ENCODE measurements at places on chromosomes 2 and 18. TPM values are rescaled to one million over a fixed set of nuclear protein-coding genes. Genes with fewer than 3 reads are reported as not detected.

GRCh38 chr2:207148020-207148419 lies 17.7 kb downstream of the KLF7 start:
- DNase-seq, result no peak

DNA sequence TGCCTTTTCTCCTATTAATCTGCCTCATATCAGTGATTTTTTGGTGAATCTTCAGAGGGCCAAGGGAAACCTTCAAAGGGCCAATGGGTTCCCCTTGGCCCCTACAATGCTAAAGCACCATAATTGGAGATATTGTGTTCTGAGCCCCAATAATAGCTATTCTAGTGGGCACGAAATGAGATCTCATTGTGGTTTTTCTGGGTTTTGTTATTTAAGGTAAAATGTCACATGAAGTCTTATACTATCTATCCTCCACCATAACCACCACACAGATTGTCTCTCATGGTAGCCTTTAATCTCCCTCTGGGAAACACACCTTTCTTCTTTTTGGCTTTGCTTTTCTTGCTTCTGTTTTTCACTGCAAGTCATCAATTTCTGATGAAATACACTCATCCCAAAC lies 152.8 kb downstream of the B3GNT2 start:
- DNase-seq, result no peak

- DNase-seq, result no peak
Observed at GRCh38 chr2:200713704-200714064, 98.0 kb upstream of the BZW1 start.

- no peak for DNase-seq
Observed at GRCh38 chr2:168611896-168612650, 156.0 kb downstream of the CERS6 start.

GRCh38 chr2:134039912-134040581 lies 213.8 kb upstream of the MGAT5 start:
- no peak for DNase-seq

DNA sequence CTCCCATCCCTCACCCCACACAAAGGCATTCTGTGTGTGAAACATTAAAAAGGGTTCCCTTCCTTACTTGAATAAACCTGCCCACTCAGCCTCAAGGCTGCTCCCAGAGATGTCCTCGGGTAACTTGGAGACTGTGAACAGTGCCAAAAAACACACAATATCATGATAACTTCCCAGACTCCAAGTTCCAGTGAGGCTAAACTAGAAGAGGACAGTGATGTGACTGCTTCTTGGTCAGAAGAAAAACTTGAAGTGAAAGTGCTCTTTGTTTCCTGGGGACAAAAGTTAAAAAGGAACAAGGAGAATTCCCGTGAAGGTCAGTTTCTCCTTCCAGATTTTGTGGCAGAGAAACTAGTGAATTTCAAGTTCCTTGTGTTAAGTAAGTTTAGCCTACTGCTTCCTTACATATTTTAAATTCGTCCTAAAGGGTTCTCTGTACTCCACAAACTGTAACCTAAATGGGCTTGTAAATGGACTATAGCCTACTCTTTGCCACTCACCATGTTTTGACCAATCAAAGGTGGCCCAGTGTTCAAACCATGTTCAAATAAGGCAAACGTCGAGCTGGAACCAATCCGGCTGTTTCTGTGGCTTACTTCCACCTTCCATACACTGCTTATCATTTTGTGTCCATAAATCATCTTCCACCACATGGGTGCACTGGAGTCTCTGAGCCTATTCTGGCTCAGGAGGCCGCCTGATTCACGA lies 20.4 kb downstream of the TPRKB start:
- DNase-seq, result no peak

- no peak for DNase-seq
Observed at GRCh38 chr2:33709951-33710350, 110.9 kb upstream of the FAM98A start.

GRCh38 chr2:1893856-1894255 lies 149.5 kb upstream of the PXDN start:
- DNase-seq, result no peak

DNA sequence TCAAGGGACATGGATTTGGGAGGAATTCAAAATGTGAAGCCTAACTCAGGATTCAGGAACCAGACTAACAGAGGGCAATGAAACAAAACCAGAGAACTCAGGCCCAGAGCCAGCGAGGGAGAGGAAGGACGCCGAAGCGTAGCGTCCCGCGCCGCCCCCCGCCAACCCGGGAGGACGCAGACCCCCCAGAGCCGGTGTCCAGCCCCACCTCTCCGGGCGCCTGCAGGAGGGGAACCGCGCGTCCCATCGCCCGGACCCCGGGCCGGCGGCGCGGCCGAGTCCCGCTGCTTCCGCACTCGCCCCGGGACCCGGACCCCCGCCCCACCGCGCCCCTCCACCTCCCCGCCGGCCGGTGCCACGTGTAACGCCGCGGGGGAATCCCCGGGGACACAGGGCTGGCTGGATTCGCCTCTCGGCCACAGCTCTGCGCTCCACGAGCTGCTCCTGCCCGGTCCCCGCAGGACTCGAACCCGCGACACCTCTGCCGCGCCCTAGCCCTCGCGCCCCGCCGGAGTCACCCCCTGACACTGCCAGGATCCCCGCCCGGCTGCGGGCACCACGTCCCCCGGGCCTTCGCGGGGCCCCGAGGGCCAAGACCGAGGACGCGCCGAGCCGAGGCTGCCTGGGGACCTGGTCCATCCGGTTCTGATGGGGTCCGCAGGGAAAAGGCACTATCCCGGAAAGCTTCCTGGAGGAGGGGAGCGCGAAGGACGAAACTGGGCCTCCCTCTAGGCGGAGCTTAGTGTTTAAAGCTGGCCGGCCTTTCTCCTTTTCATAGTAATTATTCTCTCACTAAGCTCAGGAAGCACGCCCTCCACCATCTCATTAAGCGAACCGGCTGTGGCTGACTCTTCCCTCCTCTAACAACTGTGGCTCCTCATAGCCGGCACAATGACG lies 40.4 kb upstream of the FAM124B start:
- DNase-seq, result peak; percentile 63

DNA sequence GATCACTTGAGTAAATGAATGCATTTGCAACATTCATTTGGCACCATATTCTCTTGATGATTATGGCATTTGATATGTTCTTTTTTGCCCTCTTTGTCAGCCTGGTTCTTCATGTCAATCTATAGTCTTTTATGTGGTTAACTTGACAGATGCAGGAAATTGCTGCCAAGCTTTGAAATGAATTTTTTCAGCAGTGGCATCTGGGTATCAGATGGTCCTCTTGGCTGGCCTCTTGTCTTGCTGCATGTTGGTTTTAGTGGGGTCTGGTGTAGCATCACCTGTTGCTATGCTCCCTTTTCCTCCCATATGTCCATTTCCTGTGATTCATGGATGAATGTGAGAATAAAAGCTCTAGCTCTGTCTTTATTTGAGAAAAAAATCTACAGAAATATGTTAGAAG lies 119.9 kb downstream of the DPP4 start:
- no peak for DNase-seq

DNA sequence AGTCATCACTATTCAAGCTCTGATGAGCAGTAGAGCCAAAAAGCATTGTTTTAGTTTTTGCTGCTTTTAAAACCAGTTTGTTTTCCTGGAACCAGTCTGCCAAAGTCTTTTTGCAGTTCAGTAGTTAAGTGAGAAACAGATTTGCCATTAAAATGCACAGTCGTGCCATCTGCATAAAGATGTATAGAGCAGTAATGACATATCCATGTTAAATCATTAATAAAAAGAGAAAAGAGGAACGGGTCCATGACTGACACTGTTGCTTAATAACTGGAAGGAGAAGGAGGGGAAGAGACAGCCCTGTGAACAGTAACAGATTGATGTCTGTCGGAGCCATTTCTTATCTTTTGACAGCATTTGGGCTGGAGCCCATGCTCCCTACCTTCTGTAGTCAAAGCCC lies 704.6 kb downstream of the SATB2 start:
- DNase-seq, result no peak

GRCh38 chr2:48210189-48210588 lies 303.9 kb upstream of the FBXO11 start:
- no peak for DNase-seq

TNFAIP6 gene
- total RNA-seq, result 14.4 TPM

DSG3 gene
- not detected for total RNA-seq

REG3A gene
- total RNA-seq, result 2.3 TPM

C1QL2 gene
- not detected for total RNA-seq

TXNL1 gene
- 54.2 TPM for total RNA-seq

MAP3K19 gene
- 0.09 TPM for total RNA-seq

All from sciatic nerve (tissue), 2 donors.